ENCODE measurements at places on chromosomes 5 and 9. TPM values are rescaled to one million over a fixed set of nuclear protein-coding genes. Genes with fewer than 3 reads are reported as not detected.
A peak's percentile ranks its signal among the peaks of the same experiment; 100 is the strongest.

PLK2 gene
- 21.7 TPM for polyA plus RNA-seq

CYLC2 gene
- not detected for polyA plus RNA-seq

AKNA gene
- 11.8 TPM for polyA plus RNA-seq

PRLR gene
- polyA plus RNA-seq, result 0.59 TPM

SLC6A3 gene
- not detected for polyA plus RNA-seq

DNA sequence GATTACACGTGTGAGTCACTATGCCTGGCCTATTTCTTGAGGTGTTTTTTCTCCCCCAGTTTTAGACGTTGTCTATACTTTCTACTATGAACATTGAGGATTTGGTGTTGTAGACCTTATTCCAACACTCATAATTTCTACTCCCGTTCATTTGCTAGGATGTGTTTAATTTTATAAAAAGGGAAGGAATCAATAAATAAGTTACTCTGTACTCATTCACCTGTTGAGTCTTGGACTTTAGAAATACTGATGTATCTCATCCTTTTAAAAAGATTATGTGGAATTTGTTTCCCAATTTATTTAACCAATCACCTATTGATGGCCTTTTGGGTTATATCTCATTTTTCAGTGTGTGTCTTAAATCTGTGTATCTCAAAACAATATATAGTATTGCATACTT is 3.2 kb downstream of the CDK7 start:
- DNase-seq, result no peak

DNA sequence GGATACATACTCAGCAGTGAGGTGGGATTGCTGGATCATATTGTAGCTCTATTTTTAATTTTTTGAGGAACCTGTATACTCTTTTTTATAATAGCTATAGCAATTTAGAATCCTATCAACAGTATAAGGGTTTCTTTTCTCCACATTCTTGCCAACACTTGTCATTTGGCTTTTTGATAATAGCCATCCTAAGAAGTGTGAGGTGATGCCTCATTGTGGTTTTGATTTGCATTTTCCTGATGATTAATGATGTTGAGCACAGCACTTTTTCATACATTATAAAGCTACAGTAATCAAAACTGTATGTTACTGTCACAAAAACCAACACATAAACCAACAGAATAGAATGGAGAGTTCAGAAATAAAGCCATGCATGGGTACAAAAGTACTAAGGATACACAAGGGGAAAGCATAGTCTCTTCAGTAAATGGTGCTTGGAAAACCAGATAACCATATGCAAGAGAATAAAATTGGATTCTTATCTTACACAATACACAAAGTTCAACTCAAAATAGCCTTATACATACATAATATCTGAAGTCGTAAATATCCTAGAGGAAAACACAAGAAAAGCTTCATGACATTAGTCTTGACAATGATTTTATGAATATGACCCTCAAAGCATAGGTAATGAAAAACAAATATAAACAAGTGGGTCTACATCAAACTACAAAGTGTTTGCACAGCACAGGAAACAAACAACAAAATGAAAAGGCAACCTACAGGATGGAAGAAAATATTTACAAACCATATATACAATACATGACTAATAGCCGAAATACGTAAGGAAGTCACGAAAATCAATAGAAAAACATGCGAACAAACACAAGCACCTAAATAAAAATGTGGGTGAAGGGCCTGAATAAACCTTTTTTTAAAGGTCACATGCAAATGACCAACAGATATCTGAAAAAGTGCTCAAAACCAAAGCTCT is 287.8 kb upstream of the DAB2 start:
- no peak for DNase-seq

DNA sequence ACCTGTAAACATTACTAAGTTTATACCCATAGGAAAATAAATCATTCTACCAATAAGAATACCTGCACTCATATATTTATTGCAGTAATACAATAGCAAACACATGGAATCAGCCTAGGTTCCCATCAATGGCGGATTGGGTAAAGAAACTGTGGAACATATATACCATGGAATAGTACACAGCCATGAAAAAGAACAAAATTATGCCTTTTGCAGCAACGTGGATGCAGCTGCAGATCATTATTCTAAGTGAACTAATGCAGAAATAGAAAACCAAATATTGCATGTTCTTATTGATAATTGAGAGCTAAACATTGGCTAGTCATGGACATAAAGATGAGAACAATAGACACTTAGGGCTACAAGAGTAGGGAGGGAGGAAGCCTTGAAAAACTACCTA is 667.4 kb upstream of the WWC1 start:
- DNase-seq, result no peak

- DNase-seq, result no peak
Measured at GRCh38 chr5:152503206-152503605, 98.1 kb upstream of the NMUR2 start.

GRCh38 chr9:84300271-84300670 is 40.3 kb downstream of the SLC28A3 start:
- DNase-seq, result no peak

DNA sequence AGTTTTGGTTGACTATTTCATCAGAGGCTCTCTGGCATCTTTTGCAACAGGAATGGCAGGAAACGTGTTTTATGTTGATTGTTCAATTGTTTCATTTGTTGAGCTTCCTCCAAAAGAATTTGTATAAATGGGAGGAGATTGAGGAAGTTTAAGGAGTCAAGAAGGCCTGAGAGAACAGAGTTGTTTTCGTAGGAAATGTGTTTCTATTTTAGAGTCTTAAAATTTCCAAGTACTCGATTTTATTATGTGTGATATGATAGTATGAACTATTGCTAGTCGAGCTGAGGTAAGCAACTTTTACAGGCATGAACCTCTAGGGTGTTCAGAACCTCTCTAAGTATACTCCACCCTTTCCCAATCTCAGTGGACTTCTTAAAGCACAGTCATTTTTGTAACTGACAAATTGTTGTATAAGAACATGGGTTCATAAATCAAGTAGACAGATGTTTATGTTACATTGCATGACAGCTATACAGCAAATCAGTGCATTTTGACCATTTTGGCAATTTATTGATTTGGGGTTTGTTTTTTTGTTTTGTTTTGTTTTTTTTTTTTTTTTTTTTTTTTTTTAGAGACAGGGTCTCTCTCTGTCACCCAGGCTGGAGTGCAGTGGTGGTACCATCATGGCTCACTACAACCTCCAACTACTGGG is 47.4 kb downstream of the POLK start:
- DNase-seq, result peak; percentile 33

- DNase-seq, result no peak
Measured at GRCh38 chr5:95084757-95085156, 200.1 kb downstream of the MCTP1 start.

DNA sequence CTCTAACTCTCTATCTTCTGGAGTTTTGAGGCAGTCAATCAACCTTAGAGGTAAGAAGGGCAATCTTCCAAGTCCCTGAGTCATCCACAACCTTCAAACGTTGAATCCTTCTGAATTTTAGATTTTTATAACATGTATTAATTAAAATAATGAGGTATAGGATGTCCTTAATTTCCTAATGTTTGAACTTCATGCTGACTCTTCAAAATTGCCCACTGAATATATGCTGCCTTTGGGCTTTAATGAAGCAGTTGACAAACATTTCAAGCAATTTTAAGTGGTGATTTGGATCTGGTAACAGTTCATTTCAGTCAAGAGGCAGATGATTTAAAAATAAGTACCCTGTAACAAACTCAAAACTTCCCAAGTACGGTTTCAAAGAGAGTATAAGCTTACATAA is 26.0 kb downstream of the ERP44 start:
- no peak for DNase-seq

DNA sequence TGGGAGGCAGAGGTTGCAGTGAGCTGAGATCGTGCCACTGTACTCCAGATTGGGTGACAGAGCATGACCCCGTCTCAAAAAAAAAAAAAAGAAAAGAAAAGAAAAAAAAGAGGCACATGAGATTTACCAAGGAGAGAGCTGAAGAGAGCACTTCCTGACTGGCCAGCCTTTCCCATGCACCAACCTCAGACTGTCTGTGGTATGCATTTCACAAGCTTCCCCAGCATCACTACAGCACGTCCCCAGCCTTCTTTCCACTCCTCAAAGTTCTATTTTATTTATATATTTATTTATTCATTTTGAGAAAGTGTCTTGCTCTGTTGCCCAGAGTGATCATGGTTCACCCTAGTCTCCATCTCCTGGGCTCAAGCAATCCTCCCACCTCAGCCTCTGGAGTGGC is 13.6 kb upstream of the FUBP3 start:
- no peak for DNase-seq

DNA sequence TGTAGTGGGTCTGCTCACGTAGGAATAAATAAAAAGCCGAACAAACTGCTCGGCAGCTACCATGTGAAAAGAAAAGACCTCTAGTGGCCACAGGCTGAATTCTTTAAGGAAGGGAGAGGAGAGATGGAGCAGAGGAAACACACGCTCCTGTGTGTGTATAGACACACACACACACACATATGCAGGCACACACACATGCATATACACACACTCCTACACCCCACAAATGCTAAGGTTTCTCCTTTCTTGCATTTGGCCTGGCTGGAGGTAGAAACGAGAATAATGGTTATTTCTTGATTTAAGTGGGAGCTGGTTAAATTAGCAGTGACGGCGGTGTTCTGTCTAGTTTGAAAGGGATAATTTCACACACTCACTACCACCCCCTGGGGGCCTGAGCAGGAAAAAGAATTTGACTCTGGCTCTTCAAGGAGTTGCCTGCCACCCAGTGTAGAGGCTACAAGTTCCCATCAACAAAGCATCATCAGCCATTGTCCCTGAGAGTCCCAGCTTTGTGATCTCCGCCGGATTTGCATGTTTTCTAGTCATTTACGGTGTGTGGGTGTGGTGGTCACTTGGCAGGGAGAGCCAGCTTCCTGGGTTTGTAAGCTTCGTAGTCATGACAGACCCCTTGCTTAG is at the start of gene INSYN2B:
Gene INSYN2B (minus strand): TSS at position 78 of the 636 bp plus-strand sequence. CDS start 96,597 bp downstream, outside the sequence.
- DNase-seq, result peak; percentile 63

DNA sequence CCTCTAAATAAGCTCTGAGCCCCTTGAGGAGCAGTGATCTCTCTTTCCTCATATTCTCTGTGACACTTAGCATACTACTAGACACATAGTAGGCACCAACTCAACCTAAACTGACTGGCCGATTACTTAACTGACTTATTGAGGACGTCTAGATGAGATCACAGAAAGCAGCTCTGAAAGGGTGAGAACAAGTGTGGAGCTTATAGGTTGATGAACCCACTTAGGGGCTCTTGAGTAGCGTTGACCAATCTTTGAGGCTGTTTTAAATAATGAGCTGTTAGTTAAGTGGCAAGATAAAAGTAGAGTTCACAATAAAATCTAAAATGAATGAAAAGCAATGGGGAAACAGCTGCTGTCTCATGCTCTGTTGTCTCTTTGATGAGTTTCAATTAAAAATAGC is 124.7 kb upstream of the TNPO1 start:
- DNase-seq, result no peak

DNA sequence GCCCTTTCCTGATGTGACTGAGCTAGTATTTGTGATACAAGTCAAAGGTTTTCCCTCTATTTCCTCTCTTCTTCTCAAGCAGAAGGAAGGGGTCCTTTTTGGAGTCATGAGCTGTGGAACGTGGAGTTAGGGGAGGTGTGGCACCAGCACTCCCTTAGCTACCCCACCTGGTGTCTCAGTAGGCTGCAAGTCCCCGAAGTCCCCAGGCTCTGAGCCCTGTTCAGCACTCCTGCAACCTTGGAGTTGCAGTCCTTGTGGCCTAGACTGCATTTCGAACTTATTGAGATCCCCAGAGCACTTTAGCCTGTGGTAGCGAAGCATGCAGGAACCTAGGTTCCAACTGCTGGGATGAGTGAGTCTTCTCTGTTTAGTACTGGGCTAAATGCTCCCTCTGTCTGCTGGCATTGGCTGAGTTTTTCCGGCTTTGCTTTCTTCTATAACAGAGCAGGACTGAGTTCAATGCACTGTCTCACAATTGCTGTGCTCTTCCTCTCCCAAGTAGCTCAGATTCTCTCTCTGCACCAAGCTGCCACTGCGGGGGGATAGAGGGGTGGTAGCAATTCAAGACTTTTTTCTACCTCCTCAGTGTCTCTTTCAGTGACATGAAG is 600.7 kb upstream of the CDH9 start:
- no peak for DNase-seq

- no peak for DNase-seq
Measured at GRCh38 chr5:55864606-55865541, 13.7 kb downstream of the IL31RA start.

GRCh38 chr5:98774192-98775033 is 950 bp downstream of the RGMB start:
- no peak for DNase-seq

- DNase-seq, result no peak
Measured at GRCh38 chr9:80934095-80934494, 755.3 kb downstream of the TLE1 start.

DNA sequence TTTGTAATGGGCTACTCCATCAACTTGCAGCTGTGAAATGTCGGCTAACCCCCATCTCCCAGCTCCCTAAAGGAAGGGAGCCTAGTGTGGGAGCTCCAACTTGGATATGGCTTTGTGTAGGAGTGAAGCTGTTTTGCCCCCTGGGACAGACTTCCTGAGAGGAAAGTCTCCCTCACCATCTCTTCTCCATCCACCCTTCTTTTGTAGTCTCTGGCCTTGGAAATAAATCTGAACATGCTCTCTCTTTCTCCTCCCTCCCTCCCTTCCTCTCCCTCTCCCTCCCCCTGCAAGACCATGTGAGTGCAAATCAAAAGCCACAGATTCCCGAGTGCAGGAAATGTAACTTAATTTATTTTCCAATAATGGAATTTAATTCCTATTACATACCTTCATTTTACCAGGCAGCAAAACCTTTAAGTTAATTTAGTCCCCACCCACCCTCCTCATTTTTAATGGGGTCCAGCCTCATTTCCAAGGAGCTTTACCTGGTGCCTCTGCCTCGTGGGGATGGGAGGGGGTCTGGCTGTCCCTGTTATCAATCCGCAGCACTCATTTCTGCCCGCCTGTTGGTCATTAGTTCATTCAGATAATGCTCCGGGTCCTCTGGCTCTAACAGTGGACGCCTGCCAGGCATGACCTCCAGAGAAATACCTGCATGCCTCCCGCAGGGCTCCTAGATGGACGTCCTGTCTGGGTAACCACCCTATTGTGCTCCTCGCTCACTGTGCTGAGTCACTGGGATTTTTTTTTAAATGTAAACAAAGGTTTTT is 122.9 kb upstream of the TAF11L2 start:
- no peak for DNase-seq

GRCh38 chr9:130117376-130117775 is 54.8 kb upstream of the NCS1 start:
- DNase-seq, result no peak

DNA sequence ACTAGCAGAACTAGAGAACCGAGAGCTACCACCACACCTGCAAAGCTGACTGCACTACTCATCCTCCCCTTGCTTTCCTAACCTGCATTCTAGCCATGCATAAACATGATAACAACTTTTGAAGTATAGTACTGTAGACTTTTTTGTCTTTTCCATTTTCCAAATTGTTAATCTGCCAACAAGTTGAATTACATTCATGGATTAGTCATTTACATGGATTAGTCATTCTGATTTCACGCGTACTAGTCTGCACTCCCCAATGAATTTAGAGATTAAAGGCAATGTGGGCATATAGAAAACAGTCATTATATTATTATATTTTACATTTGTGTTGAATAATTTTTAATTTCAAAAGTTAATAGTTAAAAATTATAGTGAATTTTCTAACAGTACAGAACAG is 81.4 kb downstream of the EDIL3 start:
- DNase-seq, result no peak

- no peak for DNase-seq
Measured at GRCh38 chr5:63125862-63126261, 547.2 kb downstream of the LRRC70 start.
